NCI-H69 (cell line): ENCODE measurements at places on chromosomes 16 and 17.

- no peak for DNase-seq
These were observed 28.4 kb downstream of the CDH13 start for GRCh38 chr16:82655072-82655714.

GRCh38 chr16:6861135-6861814 is 471.4 kb upstream of the RBFOX1 start:
- no peak for DNase-seq

GRCh38 chr17:8273884-8274444 is 14.5 kb upstream of the RANGRF start:
- DNase-seq, result no peak

DNA sequence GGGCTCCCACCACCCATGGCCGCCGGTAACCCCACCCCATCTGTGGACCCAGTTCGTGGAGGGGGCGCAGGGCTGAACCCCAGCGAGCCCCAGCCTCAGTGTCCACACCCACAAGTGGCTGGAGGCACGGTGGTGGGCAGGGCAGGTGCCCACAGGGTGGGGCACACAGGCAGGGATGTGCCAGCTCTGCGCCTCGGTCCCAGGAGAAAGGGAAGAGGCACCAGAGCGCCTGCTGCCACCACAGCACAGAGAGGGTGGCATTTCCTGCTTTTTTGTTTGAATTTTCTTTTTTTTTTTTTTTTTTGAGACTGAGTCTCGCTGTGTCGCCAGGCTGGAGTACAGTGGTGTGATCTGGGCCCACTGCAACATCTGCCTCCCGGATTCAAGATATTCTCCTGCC is 19.0 kb downstream of the ZFPM1 start:
- no peak for DNase-seq
